ENCODE measurements at places on chromosomes 13 and 19.

DNA sequence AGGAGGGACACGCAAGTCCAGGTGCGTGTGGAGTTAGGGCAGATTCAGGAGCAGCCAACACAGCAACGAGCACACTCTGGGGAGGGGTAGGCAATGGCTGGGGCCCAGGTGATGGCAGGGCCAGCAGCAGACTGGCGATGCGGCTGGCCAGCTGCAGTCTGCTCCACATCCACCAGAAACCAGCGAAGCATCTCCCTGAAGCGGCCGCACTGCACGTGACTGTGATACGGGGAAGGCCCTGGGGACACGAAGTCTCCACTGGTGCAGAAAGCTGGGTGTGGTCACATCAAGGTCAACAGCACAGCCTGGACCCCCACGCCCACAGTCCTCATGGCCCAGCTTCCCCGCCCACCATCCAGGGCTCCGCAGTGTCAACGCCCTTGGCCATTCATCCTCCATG is 21.3 kb upstream of the EPHX3 start:
- no peak for DNase-seq

- peak; percentile 99 for DNase-seq
Observed at GRCh38 chr19:38683393-38684077, 36.1 kb downstream of the ACTN4 start.

DNA sequence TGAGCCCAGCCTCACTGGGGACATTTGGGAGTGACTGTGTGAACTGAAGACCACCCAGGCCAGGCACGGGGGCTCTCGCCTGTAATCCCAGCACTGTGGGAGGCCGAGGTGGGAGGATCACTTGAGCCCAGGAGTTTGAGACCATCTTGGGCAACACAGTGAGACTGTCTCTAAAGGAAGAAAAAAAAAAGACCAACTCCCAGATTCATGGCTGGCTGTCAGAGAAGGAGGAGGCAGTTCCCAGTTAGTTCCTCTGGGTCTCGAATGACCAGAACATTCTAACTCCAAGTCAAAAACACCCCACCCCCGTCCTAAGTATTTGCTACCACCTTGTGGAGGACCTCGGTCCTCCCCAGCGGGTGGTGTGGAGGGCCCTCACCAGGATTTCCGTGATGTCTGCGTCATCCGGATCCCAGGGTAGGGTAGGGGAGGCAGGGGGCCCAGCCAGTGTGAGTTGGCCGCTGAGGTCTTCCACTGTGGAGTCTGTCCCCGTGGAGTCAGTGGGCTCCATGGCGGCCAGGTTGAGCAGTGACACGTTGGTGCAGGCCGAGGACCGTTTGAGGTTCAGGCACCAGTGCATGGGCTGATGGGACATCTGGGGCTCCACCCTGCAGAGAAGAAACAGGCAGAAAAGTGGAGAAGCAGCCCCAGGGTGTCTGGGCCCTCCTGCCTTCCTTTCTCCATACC is 1.3 kb downstream of the TSKS start:
- no peak for DNase-seq

- DNase-seq: no peak
Observed at GRCh38 chr13:96982672-96983071, 11.6 kb downstream of the OXGR1 start.
